Lower lobe of right lung (tissue), 2 donors: ENCODE measurements at places on chromosomes 1 and 21. TPM values are rescaled to one million over a fixed set of nuclear protein-coding genes. Genes with fewer than 3 reads are reported as not detected.

DNA sequence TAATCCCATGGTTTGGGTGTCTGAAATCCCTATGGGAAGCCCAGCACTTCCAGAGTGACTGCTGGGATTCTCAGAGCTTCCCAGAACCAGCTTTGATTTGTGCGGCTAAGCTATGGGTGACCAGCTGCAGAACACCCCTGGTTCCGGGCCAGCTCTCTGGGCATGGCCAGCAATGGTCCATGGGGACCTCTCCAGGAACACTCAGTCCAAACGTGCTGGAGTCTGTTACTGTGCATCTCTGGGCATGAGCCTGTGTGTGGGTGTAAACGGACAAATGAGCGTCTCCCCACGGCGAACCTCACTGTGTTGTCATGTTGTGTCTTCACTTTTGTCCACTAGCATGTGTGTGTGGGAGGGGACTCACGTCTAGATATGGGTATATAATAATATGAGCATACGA, 54.4 kb downstream of the MAB21L3 start:
- no peak for DNase-seq

HSF2BP gene
- total RNA-seq = 0.32 TPM

DNA sequence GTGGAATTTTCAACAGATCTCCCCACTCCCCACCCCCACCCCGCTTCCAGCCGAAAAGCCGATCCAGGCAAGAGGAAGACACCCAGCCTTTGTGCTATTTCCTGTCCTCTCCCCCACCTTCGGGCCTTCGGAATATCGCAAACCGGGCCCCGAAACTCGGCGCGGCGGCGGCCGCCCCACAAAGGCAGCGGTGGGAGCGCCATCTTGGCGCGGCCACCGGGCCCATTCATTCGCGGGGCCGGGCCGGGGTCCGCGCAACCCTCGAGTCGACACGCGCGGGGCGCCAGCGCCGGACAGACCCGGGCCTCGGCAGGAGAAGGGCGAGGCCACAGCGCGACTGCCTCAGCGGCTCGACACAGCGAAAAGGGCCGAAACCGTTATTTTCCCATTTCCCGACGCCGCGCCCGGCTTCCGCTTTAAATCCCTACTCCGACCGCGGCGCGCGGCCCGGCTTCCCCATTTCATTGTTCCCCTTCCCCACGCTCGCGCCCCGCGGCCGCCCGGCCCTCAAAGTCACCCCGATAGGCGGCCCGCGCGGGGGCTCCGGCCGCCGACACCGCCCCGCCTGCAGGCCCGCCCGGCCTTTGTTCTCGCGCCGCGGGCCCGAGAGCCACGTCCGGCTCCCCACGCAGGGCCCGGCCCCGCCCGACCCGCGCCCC, 911 bp downstream of the GNB1 start:
- DNase-seq = peak; percentile 92

GRCh38 chr1:248140846-248141245, 4.1 kb upstream of the OR2M5 start:
- no peak for DNase-seq

DNA sequence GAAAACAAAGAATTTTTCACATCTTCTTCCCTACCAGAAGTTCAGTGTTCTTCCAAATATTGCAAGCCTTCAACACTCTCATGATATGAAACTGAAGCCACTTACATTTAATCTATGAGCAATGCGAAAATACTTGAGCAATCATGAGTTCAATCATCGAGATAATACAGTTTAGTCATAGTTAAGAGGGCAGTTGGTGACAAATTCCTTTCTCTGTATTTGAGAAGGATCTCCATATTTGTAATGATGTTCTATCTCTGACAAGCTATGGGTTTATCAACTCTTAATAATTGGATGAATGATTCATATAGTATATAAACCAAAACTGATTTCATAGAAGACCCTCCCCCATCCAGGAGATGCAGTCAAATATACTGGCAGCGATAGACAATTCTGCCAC, 29.7 kb upstream of the PYHIN1 start:
- DNase-seq = no peak

DNA sequence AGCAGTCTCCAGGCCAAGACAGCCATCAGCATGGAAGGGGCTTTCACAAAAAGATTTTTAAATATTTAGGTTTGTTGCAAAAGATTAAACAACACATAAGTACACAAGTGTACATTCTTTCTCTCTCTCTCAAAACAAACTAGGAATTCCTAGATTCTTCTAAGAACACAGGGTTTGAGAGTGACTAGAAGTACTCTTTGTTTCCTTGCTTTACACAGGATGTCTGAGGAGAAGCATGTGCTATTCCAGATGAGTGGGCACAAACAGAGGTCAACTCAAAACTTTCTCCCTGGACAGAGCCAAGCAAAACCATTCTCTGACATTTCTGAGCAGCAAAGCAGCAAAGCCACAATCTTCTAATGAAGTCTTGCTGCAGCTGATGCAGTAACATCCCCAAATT, 210.6 kb upstream of the HOOK1 start:
- no peak for DNase-seq

DNA sequence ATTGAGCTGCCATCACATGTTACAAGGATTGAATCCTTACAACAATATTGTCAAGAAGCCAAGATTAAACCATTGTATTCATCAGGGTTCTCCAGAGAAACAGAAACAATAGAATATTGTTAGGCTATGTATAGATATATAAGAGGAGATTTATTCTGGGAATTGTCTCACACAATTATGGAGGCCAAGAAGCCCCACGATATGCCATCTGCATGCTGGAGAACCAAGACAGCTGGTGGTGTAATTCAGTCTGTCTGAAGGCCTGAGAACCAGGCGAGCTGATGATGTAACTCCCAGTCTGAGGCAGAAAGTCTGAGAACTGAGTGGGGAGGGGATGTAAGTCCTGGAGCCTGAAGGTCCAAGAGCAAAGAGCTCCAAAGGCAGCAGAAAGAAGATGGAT, 14.5 kb upstream of the TTF2 start:
- DNase-seq = no peak

SCCPDH gene
- total RNA-seq = 35.3 TPM

DNA sequence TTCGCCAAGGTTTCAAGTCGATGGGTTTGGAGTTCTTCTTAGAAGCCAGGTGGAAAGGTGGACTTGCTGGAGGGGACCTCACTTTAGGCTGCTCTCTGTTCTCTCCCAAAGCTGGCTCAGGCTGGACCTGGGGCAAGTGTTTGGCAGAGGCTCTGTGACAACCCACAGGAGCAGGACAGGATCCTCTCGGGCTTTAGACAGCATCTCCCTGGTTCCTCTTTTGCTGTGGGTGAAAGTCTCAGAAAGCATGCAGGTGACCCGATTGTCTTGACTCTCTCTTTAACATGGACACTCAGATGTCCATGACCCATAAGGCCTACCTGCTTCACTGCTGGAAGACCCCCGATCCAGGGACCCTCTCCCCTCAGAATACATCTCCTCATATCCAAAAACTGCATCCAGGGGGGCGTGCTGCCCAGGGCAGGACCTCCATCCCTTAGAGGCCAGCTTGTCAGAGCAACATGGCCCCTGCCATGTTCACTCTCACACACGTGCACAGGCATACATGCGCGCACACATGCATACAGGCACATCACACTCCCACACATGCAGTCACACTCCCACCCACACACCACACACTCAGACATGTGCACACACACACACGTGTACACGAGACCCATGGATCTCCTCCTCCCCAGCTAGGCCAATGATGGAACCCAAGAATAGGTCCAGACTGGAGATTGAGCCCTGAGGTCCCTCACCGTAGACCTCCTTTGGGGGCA, 21.3 kb downstream of the MRPL37 start:
- DNase-seq = no peak

DNA sequence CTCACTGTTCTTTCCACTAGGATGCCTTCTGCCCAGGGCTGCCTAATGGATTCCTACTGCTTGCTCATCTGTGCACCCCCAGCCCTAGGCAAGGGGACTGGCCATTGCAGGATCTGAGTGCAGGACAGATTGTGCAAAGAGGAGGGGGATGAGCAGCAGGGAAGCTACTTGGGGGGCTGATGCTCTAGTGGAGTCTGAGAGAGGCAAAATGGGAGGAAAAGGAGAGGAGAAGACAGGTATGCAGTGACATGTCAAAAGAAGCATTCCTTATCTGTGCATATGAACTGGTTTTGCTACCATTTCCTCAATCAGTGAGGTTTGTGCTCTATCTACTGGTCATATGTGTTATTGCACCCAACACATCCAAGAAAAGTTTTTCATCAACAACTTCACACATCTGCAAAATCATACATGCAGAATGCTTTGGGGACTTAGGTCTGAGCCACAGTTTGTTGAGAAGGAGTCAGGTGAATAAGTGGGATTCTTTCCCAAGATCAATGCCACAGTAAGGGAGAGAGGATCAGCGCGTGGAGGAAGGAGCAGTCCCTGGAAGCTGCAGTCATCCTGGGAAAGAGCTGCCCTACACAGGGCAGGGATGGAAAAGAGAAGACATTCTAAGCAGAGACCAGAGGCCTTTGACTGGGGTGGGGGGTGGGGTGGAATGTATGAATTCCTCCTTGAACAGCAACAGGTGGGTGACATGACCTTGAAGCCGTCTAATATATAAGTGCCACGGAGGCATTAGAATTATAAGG, 14.4 kb downstream of the SLC5A9 start:
- no peak for DNase-seq

IL20 gene
- total RNA-seq = not detected

TMEM82 gene
- total RNA-seq = not detected

CATSPERE gene
- total RNA-seq = 1.7 TPM

DNA sequence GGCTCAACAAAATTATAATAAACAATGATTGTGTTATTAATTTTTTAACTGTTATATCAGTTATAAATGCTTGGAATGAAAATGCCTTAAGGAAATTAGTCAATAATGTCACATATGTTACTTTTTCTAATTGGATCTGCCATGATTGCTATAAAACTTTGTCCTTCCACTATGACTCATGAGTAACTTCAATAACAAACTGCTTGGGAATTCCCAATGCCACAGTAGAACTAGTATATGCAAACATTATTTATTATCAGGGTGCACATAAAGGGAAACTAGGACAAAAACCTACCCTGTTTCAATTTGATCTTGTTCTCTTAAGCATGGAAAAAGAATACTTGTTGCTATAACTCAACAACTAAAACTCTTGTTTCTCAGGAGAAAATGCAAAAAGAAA, 59.1 kb upstream of the PDC start:
- DNase-seq = no peak

- no peak for DNase-seq
Observed at GRCh38 chr1:183473217-183473536, 878 bp downstream of the SMG7 start.

KIF17 gene
- total RNA-seq = 8.4 TPM

- DNase-seq = no peak
Observed at GRCh38 chr1:182304218-182304617, 87.4 kb downstream of the GLUL start.

DNA sequence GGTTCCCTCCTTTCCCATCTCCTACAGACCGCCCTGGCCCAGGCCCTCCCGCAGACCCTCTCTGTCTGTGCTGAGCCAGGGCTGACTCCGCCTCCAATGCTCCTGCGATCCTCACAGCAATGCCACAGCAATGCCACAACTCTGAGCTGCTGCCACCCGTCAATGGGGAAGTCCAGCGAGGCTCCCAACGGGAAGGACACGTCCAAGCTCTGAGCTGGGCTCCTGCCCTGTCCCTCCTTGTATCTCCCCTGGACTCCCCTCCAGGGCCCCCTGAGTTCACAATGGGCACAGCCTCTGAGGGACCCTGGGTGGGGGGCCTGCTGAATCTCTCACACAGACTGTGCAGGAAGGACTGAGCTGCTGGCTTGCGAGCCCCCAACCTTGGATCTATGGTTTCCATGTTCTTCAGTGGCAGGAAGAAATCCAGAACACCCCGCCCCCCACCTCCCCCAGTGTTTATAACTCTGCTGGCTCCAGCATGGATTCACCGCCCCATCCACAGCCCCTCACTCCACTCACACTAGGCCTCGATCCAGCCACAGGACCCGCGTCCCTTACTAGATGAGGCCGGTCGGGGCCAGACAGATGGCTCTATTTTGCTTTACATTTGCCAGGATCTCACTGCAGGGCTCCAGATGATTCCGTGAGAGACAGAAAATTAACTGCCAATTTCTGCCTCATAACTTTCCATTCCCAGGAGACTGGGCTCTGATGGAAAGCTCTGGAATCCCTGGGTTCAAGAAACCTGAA, 338.0 kb downstream of the MATN1 start:
- no peak for DNase-seq

SEC16B gene
- total RNA-seq = 1.9 TPM

DNA sequence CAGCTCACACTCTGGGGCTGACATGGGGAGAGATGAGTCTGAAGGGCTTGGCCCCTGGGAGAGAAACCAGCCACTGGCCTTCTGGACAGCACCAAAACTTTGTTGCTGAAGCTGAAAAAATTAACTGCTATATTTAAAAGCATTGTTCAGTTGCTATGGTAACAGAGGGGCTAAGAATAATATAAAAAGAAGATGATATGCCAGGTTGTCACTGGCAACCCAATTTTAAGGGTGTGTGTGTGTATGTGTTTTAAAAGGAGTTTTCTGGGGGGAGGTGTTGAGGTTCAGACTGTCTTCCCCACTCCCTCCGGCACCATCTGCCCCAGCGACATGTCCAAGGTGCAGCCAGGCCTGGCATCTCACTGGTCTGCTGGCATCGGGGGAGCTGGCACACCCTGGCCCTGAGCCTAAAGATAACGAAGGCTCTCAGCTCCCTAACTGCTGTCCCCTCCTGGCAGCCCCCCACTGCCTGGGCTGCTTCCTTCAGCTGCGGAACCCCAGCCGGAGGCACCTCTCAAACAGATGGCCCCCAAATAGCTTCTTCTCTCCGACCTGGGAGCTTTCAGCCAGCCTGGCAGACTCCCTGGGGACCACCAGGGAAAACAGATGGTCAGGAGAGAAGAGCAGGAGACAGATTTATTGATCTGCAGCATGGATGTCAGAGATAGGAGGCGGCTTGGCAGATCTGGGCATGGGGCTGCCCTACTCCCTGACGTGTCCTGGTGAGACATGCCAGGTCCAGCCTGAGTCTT, 203.9 kb downstream of the HIVEP3 start:
- DNase-seq = no peak

DNA sequence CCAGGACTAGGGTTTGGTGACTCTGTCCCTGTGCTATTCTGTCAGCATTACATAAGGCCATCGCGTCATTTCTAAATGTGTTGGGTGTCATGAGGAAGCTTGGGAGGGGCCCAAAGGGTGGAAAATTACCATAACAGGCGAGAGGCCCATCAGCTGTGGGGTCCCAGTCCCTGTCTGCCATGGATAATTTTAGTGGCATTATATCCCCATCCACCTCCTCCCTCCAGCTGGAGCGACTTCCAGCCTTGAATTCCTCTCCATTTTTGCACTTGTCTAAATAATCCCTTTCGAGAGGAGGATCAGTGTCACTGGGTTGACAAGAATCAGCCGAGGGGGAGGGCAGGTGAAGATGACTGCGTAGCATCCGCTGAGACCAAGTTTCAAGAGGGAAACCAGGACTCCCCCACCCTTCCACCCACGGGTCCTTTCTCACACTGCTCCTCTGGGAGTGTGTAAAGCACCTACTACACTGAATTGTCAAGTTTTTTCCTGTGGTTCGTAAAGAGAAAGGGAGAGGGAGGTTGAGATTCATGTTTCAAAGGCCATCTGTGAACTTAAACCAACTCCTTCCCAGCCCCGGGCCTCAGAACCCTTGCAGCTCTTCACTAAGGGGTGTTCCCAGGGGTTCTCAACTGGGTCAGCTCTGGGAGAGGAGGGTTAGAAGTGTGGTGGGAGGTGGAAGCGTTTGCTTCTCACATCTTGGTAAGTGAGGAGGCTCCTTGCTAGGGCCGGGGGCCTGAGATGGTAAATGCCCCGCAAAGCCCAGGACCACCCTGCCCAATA, 29.2 kb downstream of the VASH2 start:
- no peak for DNase-seq

HORMAD1 gene
- total RNA-seq = 2.7 TPM
